ENCODE measurements at places on chromosomes 6 and 20. TPM values are rescaled to one million over a fixed set of nuclear protein-coding genes. Genes with fewer than 3 reads are reported as not detected.

DNA sequence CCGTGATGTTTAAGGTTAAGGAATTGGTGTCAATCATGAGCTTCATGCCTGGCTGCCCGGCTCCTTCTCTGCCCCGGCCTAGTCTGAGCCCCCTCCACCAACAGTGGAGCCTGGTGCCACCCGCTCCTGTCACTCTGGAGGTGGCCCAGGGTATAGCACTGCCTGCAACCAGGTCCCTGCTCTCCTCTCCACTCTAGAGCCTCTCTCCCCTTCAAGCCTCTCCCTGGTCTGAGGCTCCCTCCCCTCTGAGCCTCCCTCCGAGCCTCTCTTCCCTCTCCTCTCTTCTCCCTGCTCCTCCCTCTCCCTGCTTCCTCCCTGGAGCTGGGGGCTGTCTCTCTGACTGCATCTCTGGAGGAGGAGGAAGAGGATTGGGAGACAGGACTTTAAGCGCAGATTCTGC is 31.3 kb upstream of the MRGBP start:
- no peak for DNase-seq

DNA sequence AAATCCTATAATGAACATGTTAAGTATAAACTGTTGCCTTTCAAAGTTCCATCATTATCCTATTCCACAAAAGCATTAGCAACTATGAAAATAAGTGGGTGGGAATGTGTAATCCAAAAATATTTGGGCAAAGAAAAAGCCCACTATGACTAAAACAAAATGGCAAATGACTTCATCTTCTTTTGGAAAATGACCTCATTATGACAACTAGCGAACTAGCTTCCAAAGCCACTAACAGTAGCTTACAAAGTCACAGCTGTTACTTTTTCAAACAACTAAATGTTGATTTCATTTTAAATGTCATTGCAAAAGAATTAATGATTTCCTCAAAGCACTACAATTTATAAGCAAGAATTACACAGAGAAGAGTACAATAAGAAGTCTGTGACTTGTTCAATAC is 49.8 kb upstream of the RUNX2 start:
- no peak for DNase-seq

FERMT1 gene
- total RNA-seq, result 0.54 TPM

DNA sequence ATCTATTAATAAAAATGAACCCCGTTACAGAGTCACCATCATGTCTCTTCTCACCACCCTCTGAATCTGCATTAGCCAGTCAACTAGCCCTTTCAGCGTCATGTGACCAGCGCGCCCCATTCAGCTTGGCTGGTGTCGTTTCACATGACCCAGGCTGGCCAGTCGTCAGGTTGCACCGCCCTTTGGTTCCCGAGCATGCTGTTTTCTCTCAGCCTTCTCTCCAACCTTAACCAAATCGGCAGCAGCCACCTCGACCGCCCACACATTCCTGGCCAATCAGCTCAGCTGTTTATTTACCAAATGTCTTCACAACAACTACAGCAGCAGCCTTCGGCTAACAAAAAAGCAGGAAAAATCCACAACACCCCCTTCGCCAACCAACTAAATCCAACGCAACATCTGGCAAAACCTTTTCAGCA is 5.6 kb downstream of the SRSF3 start:
- no peak for DNase-seq

BTN1A1 gene
- total RNA-seq, result not detected

PRL gene
- not detected for total RNA-seq

DNA sequence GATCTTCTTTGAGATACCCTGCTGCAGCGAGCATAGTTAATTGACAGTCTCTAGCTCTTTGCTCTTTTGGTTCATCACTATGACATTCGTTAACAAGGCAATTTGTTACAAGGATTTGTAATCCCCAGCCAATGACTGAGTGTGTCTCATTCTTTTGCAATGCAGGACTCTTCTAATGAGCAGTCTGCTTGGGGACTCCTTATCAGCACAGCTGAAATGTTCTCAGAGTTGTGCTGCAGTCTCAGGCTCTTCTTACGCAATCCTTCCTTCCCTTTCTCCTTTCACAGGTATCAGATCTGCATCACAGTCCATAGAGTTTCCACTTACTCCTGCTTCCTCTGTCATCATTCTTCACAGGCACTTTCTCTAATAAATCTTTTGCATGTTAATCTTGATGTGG is 161.2 kb upstream of the OGFRL1 start:
- no peak for DNase-seq

DNA sequence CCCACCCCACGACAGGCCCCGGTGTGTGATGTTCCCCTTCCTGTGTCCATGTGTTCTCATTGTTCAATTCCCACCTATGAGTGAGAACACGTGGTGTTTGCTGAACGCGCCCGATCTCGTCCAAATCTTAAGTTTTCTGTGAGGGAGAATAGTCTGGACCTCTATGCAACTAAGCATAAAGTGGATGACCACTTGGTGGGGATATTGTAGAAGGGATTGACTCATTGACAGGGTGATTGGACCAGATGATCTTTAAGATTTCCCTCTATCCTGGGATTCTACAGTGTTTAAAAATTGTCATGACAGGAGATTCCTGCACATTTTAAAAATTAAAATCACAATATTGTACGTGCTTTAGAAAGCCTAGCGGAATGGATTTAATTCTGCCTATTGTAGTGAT is 141.3 kb downstream of the TRMT11 start:
- no peak for DNase-seq

SLC35A1 gene
- 10.9 TPM for total RNA-seq

PAK5 gene
- total RNA-seq, result not detected

THBD gene
- 27.0 TPM for total RNA-seq

GRCh38 chr6:184161-184700 is 108.1 kb upstream of the DUSP22 start:
- no peak for DNase-seq

GRCh38 chr6:3330199-3330598 is 71.5 kb downstream of the PSMG4 start:
- DNase-seq, result no peak

CNKSR3 gene
- total RNA-seq, result 34.4 TPM

- DNase-seq, result no peak
These were observed 811.5 kb downstream of the TENT5A start for GRCh38 chr6:80940976-80941375.

DNA sequence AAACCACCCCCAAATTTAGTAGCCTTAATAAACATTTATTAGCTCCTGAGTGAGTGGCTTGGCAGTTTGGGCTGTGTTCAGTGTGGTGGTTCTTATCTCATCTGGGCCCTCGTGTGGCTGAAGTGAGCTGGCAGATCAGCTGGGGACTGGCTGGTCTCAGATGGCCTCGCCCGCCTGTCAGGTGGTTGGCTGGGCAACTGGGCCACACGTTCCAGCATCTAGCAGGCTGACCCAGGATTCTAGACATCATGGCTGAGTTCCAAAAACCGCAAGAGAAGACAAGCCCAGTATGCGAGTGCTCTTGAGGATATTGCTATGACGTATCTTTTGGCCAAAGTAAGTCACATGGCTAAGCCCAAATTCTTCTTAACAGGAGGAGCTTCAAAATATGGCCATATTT is 28.9 kb downstream of the EIF2S2 start:
- peak; percentile 85 for DNase-seq

DNA sequence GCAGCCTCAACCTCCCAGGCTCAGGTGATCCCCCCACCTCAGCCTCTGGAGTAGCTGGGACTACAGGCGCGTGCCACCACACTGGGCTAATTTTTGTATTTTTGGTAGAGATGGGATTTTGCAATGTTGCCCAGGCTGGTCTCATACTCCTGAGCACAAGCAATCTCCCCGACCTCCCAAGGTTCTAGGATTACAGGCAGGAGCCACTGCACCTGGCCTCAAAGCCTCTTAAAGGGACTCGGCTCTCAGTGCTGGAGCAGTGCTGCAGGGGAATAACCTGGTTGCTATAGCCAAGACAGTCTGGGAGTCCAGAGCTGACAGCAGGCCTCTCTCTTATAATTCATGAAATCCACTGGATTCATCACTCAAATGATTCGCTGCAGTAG is 17.0 kb downstream of the GHRH start:
- peak; percentile 36 for DNase-seq

DNA sequence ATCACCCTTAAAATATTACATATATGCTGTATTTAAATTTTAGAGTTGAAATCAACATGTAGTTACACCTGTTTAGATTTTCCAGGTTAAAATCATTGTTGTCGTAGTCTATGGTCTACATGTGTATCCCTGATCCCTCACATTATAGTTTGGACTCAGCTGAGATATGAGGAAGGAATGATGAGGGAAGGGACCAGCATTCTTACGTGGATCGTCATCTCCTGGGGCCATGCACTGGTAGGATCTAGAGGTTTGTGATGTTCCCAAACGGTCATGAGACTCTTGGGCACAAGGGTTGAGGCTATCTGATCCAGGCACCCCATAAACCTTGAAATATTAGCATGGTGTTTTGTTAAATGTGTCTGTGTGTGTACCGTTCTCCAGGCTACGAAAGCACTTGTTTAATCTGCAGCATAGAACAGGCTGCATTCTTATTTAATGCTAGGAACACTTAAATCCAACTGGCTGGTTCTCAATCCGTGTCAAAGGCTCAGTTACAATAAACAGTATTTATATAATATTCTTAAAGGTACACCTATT is 55.4 kb downstream of the IPCEF1 start:
- DNase-seq, result no peak

DNA sequence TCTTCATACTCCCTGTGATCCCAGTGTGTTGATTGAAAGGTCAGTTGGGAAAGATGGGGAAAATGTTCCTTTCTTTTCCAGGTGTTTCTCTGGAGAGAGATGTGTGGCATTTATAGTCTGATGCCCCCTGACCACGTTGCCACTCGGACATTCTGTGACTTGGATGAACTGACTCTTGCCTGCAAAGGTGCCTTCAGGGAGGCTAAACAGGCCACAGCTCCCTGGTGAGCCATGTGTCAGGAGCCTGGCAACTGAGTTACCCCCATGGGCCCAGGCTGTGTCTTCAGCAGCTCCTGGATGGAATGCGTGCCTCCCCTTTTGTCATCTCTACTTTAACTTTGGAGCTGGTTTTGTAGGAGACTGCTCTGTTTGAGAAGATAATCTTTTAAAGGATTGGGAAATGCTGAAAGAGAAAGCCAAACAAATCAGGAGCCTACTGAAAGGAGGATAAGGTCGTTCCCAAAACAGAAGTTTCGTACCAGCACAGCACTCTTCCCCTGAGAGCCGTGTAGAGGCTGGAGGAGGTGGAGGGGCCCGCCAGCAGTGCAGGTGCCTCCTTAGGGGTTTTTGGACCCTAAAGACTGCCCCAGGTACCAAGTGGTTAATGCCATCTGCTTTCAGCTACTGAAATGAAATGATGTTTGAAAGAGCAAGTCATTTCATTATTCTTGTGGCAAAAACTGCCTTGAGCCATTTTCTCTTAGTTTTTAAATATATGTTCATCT is 322.8 kb downstream of the ZFAND3 start:
- no peak for DNase-seq

GRCh38 chr6:84078335-84078734 is 44.8 kb downstream of the MRAP2 start:
- DNase-seq, result no peak

EFCAB8 gene
- not detected for total RNA-seq

DNA sequence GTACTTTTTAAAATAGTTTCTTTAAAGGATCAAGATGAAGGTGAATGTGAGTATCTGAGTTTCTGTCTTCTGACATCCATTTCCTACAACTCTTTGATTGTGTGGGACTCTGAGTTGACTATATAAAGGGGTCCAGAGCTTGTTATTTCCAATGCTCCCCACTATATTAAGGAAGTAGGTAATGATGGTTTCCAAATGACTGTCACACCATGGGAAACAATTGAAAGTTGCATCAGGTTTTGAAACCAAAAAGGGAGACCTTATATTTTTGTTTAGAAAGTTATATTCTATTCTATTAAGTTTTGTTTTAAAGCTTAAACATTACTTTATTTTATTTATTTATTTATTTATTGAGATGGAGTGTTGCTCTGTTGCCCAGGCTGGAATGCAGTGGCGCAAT is 11.2 kb downstream of the CASS4 start:
- no peak for DNase-seq

GRCh38 chr6:108732091-108732870 is 115.9 kb upstream of the ARMC2 start:
- DNase-seq, result no peak

DNA sequence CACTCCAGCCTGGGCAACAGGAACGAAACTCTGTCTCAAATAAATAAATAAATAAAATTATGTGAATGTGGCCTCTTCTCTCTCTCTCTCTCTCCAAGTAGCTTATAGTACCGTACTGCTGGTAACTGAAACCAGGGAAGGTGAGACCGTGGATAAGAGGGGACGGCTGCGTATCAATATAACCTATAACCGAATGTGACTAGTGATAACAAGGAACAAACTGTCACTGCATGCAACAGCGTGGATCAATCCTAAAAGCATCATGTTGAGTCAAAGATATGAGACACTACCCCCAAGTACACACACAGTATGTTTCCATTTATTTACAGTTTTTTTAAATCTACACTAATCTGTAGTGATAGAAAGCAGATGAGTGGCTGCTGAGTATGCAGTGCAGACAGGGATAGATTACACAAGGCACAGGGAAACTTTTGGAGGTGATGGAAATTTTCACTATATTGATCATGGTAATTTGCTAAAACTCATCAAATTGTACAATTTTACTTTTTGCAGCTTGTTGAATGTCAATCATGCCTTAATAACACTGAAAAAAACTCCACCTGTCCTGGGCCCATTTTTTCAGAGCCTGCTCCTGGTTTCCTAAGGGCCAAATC is 121.4 kb upstream of the ARMC2 start:
- DNase-seq, result no peak

DNA sequence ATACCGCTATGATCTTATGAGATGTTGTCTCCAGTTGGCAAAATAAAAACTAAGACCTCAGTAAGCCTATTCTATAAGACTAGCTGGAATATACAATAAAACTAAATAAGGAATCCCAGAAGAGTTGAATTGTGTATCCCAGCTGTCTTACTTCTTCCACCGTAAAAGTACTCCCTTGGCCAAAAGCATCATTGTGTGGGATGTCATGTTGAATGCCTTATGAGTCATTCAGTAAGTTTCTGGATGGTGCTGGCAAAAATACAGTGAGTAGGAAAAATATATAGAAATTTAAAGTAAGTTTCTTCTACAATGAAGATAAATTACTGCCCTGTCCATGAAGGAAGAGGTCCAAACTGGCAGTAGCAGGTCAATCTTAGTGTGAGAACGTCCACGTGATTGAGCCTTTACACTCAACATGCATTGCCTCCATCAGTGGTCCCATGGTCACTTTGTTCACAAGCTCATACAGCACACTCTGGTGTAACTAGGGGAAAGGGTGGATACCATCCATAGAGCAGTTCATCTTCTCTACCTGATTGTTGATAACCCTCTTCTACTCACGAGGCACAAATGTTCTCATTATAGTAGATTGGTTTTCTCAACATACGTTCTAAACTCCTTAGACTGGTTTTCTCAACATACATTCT is 13.7 kb upstream of the ZNF318 start:
- DNase-seq, result no peak

- no peak for DNase-seq
These were observed 14.1 kb downstream of the CDK5RAP1 start for GRCh38 chr20:33387177-33387576.

DNA sequence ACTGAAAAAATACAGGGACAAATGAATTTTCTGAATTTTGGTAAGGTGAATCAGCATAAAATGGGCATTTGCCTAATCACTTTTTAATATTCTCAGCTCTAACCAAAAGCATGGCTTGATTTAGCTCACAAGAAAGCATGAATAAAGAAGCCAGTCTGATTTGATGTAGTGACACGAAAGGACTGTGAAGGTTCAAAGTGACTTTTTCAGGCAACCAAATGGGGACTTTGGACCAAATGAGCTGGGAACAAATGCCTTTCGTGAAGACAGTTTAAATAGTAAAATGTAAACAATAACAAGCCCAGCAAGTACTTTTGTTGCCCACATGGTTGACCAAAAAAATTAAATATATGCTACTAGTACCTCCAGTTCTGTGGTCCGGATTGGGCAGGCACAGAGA is 12.9 kb upstream of the CBLN4 start:
- no peak for DNase-seq

TCFL5 gene
- 7.8 TPM for total RNA-seq

Measured in cardiac septum (tissue), 1 donor.